ENCODE measurements at places on chromosomes 7 and 10.

DNA sequence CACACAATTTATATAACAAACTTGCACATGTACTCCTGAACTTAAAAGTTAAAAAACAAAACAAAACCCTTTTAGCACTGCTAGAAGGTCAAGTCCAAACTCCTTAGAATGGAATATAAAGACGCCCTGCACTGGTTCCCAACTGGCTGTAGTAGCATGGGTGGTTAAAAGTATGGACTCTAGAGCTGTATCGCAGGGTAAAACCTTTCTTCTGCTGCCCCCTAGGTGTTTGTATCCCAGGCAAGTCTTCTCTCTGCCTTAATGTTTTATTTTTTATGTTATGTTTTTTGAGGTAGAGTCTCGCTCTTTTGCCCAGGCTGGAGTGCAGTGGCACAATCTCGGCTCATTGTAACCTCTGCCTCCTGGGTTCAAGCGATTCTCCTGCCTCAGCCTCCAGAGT, 35.2 kb downstream of the LSMEM1 start:
- no peak for DNase-seq

- DNase-seq: no peak
These were observed 19.7 kb downstream of the AHR start for GRCh38 chr7:17318146-17318545.

DNA sequence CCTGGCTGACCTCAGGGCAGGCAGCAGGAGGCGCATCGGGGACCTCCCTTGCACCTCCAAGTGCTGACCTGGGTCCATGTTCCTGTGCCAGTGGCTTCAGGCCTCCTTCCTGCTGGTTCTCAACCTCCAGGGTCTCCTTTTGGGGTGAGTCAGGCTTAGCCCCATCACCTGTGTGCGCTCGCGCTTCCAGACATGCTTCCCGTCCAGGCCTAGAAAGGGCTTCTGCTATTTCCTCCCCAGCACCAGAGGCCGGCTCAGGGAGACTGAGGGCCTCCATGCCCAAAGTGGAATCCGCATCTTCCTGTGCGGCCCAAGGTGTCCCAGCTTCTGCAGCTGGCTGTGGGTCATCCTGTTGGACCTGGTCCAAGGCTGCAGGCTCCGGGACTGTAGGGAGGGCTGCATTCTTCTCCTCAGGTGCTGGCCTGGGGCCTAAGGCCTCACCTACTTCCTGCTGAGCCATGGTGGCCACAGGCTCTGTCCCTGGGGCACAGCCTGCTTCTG, 5.9 kb downstream of the NACAD start:
- no peak for DNase-seq

DNA sequence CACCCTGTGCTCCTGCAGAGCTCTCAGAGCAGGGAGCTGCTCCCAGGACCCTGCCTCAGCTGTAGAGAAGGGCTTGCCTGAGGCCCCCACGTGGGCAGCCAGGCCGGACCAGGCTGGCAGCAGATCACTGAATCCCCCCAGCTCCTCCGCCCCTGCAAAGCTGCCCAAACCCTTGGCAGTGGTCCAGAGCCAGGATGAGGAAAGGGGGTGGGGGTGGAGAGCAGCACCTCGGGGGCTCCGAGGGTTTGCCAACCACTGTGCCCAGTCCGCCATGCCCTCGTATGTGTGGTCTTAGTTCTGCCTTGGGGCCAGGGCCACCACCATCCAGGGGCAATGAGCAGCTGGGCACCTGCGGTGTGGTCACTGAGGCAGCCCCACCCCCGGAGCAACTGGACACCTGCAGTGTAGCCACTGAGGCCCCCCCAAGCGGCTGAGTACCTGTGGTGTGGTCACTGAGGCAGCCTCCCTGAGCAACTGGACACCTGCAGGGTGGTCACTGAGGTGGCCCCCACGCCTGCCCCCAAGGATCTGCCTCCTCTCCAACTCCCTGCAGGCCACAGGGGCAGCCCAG, 90.8 kb downstream of the TCERG1L start:
- no peak for DNase-seq

GRCh38 chr10:129949891-129950291, 14.2 kb downstream of the EBF3 start:
- no peak for DNase-seq

DNA sequence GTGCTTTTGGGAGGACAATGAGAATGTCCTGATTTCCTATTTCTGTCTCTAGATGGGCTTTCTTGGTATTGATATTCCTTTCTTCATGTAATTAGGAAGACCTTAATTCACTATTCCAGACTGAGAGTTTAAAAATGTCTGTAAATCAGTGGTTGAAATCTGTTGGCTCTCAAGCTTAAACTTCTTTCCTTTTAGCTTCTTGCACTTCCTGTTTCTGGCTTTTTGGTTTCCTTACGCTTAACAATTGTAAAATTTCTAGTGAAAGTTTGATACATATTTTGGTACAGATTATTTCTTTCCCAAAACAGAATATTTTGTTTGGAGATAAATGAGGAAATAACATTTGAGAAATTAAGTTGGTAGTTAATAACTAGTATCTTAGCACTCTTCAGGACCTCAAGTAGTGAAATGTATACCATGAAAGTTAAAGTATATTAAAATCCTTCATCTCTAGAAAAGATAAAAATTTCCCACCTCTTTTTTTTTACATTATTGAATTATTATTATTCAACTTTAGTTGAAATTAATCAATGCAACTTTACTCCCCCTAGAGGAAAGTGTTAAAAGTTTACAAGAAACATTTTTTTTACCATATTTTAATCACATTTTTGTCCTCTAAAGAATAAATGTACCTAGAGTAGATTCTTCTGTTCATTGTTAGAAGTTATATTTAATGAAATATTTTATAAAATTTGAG, 137.2 kb downstream of the PHTF2 start:
- no peak for DNase-seq

GRCh38 chr7:80643336-80643915, 5.0 kb downstream of the CD36 start:
- no peak for DNase-seq

DNA sequence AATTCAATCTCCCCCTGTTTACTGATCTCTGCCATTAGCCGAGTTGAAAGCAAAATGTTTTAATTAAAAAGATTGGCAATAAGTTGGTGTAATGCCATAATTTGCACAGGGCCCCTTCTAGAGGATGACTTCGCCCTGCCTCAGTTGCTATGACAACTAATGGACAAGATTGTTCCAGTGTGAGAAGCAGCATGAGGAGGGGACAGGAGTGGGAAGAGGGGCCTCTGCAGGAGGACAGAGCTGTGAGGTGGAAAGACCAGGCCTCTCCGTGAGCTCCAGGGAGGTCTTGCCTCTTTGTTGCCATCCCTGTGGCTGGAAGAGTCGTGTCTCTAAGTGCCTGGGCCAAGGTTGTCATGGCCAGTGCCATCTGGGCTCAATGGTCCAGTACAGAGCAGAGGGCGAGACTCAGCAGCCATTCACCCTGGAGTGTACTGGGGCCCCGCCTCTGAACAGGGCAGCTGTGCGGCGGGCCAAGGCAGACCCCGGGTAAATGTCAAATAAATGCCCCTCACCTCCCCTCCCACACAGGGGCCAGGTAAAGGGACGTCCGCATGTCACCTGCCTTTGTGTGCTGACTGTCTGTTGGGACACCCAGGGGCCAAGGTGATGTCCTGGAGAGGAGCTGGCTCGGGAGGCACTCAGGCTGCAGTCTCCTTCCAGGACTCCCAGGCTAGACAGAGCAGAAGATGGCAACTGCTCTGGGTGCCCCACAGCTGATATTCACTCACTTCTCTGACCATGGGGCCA, 97.0 kb upstream of the RET start:
- no peak for DNase-seq

- no peak for DNase-seq
These were observed 651 bp upstream of the SKAP2 start for GRCh38 chr7:26865094-26865388.

DNA sequence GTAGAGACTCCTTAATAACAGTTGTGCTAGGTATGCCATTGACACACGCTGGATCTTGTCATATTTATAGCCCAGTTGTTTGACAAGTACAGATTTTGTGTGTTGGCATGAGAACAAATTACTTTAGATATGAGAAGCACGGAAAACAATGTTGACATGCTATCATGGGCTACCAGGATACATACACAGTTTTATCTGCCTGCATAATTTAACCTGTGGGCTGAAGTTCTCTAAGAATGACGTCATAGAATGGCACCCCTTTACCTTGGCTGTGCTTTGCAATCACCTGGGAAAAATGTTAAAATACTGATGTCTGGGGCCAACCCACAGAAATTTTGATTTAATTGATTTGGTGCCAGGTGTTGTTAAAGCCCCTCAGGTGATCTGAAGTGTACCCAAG, 2.8 kb downstream of the PLA2G12B start:
- DNase-seq: no peak
